Esophagus muscularis mucosa (tissue), 4 donors: ENCODE measurements at places on chromosomes 11 and 22. TPM values are rescaled to one million over a fixed set of nuclear protein-coding genes. Genes with fewer than 3 reads are reported as not detected.

DNA sequence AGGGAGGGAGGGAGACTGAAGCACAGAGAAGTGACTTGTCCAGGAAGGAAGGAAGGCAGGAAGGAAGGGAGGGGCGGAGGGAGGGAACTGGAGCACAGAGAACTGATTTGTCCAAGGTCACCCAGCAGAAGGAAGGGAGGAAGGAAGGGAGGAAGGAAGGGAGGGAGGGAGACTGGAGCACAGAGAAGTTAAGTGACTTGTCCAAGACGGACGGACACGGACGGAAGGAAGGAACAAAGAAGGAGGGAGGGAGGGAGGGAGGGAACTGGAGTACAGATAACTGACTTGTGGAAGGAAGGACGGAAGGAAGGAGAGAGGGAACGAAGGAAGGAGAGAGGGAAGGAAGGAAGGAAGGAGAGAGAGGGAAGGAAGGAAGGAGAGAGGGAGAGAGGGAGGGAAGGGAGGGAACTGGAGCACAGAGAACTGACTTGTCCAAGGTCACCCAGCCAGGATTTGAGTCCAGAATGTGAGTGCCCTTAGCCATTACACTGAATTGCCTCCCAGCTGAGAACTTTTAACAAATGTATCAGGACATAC lies 1.5 kb downstream of the SLC35F2 start:
- no peak for DNase-seq
- H3K4me1 ChIP-seq = peaks cover 28% of the 10 kb centered on the region
- no peaks in the 10 kb centered on the region for H3K27me3 ChIP-seq
- H3K27ac ChIP-seq = no peak overlapping the region
- no peaks in the 10 kb centered on the region for H3K36me3 ChIP-seq

DNA sequence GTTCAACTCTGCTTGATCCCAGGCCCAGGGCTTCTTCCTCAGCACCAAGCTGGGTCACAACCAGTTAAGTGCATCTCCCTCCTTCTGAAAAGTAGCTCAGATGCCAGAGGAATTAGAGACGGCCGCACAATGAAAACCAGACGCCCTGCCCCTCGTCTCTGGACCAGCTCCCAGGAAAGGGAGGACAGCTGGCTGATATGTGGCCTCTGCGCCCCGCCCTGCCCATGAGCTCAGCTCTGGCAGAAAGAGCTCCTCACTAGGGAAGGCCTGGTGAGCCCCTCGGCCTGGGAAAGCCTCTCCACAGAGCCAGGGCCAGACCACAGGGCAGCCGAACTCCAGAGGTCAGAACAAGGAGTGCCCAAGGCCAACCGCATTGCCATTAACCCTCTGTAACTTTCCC lies 18.1 kb upstream of the SCGB1A1 start:
- H3K4me3 ChIP-seq = peak overlapping the region; percentile 4
- H3K27ac ChIP-seq = peak overlapping the region; percentile 74

DNA sequence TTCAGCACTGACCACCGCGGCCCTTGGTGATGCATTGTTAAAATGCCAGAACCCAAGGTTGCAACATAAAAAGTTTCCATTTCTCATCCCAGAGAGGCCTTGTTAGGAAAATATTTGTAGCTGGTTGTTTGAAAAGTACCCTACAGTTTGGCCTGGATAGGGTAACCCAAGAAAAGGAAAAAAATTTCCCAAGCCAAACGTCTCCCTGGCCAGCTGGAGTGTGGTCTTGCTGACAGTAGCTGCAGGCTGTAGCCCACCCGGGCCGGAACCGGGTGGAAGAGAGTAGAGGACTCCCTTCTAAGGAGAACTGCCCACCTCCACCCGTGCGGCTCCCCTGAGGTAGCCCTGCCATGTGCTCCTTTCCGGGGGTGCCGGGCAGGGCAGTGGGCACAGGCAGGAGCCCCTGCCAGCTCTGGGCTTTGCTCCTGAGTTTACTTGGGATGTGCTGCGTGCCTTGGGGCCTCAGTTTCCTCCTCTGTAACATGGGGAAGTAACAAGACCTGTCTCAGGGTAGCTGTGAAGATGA lies 38.5 kb downstream of the IGHMBP2 start:
- H3K4me3 ChIP-seq = peak overlapping the region; percentile 38
- no peak for DNase-seq
- peaks cover 35% of the 10 kb centered on the region for H3K36me3 ChIP-seq
- H3K4me1 ChIP-seq = peaks cover 100% of the 10 kb centered on the region

Gene TUT1
- total RNA-seq = 8.0 TPM

DNA sequence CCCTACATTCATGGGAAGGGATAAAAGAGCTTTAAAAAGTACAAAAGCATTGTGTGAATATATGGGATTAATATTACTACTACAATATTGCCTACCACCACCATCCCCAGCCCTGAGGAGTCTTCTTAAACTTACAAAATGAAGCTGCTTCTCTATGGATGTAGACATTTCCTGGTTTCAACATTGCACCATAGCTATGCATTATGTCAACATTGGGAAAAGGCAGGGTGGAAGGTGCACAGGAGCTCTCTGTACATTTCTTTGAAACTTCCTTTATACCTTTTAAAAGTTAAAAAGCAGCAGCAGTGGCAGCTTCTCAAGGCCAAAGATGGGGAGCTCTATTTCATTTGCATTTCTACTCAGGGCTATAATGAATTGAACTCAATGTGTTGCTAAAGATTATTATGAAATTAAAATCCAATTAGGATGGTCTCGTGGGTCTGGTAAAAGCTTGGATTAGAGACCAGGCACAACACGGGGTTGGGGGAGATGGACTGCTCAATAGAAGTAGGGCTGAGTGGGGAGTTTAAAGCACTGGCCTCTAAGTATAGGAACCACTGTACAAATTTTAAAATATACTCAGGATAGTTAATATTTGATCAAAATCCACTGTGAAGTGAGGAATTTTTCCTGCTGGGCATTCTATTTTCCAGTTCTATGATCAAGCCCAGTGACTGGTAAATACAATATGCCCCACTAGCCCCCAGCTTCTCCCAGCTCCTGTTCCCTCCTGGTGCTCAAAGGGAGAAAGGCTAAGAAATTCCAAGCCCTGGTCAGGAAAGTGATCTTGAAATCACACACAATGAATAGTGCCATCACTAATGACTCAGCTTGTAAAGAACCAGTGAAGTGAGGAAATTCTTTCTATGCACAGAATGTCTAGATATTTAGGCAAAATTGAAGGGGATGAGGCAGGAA lies 362.7 kb upstream of the CCDC90B start:
- H3K4me1 ChIP-seq = no peaks in the 10 kb centered on the region
- H3K36me3 ChIP-seq = no peaks in the 10 kb centered on the region
- no peak overlapping the region for H3K27ac ChIP-seq

DNA sequence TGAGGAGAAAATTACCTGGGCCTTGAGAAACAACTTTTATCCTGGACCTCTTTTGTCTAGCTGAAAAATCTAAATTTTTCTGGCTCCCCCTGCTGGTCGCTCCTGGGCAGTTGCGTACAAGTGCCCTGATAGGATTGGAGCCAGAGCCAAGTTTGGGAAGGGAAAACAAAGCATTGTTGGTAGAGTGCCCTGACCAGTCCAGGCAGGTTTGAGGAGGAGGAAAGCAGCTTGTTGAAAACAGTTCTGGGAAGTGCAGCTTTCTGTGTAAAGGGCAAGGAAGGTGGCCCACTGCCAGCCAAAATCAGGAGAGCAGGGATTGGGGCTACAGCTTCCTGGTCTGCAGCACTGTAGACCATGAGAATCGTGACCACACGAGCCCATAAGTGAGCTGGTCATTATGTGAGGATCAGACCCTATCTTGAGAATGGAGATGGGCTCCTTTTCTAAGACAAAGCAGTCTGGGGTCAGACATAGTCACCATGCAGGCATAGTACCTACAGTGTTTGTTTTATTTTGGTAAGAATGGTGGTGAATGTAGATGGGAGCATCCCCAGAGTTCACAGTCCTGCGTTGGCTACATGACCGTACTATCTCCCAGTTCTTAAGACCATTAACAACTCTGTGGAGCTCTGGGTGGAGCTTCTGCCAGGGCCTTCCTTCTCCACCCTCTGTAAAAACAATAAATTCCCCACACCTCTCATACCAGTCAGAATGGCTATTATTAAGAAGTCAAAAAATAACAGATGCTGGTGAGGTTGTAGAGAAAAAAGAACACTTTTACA lies 21.3 kb upstream of the PIK3IP1 start:
- peak; percentile 94 for DNase-seq
- peaks cover 11% of the 10 kb centered on the region for H3K4me1 ChIP-seq
- H3K4me3 ChIP-seq = no peak overlapping the region
- H3K27me3 ChIP-seq = no peaks in the 10 kb centered on the region

Gene NLRP14
- total RNA-seq = not detected

Gene ANKK1
- total RNA-seq = 0.29 TPM

DNA sequence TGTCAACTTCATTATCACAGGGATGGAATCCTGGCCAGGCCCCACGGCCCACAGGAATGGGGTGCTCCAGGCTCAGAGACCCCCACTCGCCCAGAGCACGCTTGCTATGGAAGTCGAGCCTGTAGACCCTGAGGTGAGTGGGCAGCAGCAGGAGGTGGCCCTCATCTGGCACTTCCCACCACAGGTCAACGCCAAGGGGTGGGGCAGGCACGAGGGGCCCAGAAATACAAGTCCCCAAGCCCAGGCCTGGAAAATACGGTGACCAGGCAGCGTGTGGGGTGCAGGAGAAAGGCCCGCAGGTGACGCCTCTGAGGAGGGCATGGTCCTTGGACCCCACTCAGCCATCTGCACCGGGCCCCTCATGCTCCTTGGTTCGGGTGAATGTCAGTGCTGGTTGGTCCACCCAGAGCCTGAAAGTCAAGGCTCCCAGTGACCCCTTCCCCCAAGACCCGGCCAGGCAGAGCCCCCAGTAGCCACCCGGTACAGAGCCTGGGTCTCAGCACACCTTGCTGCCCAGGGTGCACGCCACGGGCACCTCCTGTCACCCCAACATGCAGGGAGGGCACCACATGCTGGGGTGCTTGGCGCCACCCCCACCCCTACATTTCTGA lies 2.4 kb downstream of the MOB2 start:
- H3K4me1 ChIP-seq = peaks cover 99% of the 10 kb centered on the region
- no peaks in the 10 kb centered on the region for H3K27me3 ChIP-seq
- H3K4me3 ChIP-seq = peak overlapping the region; percentile 38
- no peak for DNase-seq

DNA sequence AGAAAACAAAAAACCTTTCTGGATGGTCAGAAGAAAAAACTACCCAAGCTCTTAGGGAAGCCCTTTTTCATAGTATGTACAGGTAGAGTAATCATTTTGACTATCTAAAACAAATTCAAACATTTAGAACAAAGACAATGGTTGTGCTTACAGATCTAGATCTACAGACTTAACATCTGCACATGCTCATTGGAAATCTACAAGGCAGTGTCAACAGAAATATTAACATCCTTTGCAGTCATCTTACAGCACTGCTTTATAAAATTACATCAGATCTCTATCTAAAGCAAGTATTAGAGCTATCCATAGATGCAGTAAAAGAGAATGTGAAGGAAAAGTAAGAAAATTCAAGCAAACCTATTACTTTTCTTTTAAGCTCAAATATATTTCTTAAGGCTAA lies 110.3 kb downstream of the CADM1 start:
- H3K27me3 ChIP-seq = no peaks in the 10 kb centered on the region
- H3K36me3 ChIP-seq = no peaks in the 10 kb centered on the region
- no peak for DNase-seq

DNA sequence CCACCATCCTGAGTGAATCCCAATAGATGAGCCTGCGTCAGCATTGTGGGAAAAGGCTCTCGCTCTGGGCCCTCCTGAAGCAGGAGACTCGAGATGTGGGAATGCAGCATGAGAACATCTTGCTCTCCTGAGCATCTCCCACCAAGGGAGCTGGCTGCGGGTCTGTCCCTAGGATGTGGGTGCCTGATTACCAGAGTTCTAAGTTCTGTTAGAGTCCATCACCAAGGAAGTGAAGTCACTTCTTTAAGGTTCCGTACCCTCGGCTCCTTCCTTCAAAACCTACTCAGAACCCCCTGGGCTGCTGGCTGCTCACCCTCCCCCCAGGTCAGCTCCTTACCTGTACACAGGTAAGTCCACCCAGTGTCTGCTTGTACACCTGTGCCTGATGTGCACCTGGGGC lies 100.5 kb upstream of the IGLL5 start:
- H3K27ac ChIP-seq = no peak overlapping the region
- no peaks in the 10 kb centered on the region for H3K4me1 ChIP-seq
- DNase-seq = peak; percentile 45
- H3K4me3 ChIP-seq = no peak overlapping the region
- H3K27me3 ChIP-seq = no peaks in the 10 kb centered on the region
- H3K36me3 ChIP-seq = no peaks in the 10 kb centered on the region

GRCh38 chr11:1546536-1547466 lies 25.3 kb downstream of the DUSP8 start:
- H3K36me3 ChIP-seq = no peaks in the 10 kb centered on the region
- peak overlapping the region; percentile 80 for H3K27ac ChIP-seq
- DNase-seq = no peak
- peaks cover 53% of the 10 kb centered on the region for H3K27me3 ChIP-seq
- H3K4me3 ChIP-seq = peak overlapping the region; percentile 44

GRCh38 chr11:14861680-14862079 lies 30.4 kb downstream of the CYP2R1 start:
- no peak overlapping the region for H3K27ac ChIP-seq
- H3K4me3 ChIP-seq = no peak overlapping the region
- H3K36me3 ChIP-seq = peaks cover 16% of the 10 kb centered on the region
- DNase-seq = no peak
- no peaks in the 10 kb centered on the region for H3K27me3 ChIP-seq
- H3K4me1 ChIP-seq = no peaks in the 10 kb centered on the region

DNA sequence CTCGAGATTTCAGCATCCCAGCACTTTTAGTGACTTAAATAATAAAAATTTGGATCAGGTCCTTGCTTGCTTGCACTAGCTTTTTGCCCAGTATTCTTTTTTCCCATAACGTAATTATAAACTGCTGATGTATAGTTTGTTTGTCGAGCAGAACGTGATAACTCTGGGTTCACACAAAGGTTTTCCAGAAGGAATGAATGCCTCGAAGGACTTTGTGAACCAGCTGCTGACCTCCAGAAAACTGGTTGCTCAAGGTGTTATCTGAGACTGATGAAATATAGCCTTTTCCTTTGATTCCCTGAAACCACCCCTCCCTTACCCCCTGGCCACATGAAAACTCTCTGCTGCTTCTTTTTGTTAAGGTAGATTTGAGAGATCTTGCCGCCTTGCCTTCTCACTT lies 229.1 kb upstream of the CARD18 start:
- no peak for DNase-seq
- H3K27me3 ChIP-seq = no peaks in the 10 kb centered on the region
- no peaks in the 10 kb centered on the region for H3K4me1 ChIP-seq
- no peaks in the 10 kb centered on the region for H3K36me3 ChIP-seq
- no peak overlapping the region for H3K4me3 ChIP-seq

- H3K27me3 ChIP-seq = no peaks in the 10 kb centered on the region
- no peak overlapping the region for H3K4me3 ChIP-seq
- H3K27ac ChIP-seq = peak overlapping the region; percentile 77
- H3K36me3 ChIP-seq = no peaks in the 10 kb centered on the region
- peaks cover 9% of the 10 kb centered on the region for H3K4me1 ChIP-seq
Measured at GRCh38 chr11:11036848-11037732, 179.2 kb upstream of the ZBED5 start.

Gene CHST1
- total RNA-seq = 4.0 TPM

Gene FERMT3
- total RNA-seq = 14.5 TPM

Gene DUSP8
- total RNA-seq = 3.5 TPM
